ENCODE measurements at places on chromosomes 2 and 18.

- no peak for DNase-seq
These were observed 150.6 kb downstream of the RIF1 start for GRCh38 chr2:151560289-151560688.

DNA sequence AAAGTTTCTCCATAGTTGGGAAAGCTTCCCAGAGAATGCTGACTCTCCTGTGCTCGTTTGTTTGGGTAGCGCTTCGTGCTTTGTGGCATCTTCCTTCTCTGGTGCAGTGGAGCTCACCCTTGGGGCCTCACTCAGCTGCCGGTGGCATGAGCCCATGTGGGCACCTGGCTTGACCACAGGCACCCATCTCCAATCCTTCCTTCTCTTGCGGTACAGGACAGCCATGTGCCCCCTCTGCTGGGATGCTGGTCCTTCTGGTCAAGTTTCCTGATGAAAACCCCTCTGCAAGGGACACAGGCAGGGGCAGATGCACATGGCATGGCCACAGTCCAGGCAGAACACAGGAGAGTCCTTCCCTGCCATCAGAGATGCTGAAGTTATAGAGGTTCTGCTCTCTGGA, 555.9 kb upstream of the HS6ST1 start:
- no peak for DNase-seq

GRCh38 chr2:201648-202433, 62.0 kb downstream of the SH3YL1 start:
- no peak for DNase-seq

- peak; percentile 67 for DNase-seq
These were observed 796 bp downstream of the MYO1B start for GRCh38 chr2:191245869-191246531.

- DNase-seq = no peak
These were observed 143.2 kb downstream of the MEIS1 start for GRCh38 chr2:66578054-66578686.

- DNase-seq = no peak
These were observed 36.6 kb upstream of the DYNC2LI1 start for GRCh38 chr2:43737097-43737854.

DNA sequence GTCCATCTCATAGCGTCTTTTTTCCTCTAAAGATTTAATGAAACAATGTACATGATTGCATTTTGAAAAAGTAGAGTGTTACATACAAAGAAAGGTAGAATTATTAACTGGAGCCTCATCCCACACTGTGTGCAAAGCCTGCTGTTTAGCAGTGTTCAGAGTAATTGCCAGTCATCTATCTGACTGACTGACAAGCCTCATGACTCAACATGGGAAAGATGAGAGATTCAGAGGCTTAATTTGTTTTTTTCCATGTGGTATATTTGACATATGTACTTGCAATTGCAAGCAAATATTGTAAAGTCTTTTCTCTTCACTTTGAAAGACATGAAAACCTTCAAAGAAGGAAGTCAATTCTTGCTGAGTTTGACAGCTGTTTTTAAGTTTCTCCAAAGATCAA, 14.7 kb downstream of the PCARE start:
- DNase-seq = no peak

DNA sequence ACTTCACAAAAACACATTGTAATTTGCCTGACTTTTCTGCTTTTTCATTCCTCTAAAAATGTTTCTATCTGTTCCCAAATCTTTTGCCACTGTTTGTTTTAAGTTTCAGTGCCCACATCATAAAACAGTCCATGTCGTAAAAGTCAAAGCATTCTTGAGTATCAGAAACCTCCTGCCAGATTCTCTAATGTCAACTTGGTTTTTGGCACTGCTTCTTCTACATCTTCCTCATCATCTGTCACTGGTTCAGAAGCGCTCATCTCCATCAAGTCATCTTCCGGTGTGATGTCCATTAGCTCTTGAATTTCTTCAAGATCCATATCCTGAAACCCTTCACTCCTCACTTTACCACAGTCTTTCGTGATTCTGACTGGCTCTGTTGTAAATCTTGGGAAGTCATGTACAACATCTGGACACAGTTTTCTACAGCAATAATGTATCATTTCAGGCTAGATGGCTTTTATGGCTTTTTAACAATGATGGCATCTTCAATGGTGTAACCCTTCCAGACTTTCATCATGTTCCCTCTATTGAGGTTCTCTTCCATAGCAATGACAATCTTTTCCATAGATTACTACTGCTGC, 19.6 kb downstream of the CUL3 start:
- no peak for DNase-seq

Measured in left renal pelvis (tissue), 4 donors.